Activated effector memory CD4-positive, alpha-beta T cell treated with anti-CD3 and anti-CD28 coated beads, Interleukin-2, amount 50 U/mL, for 16 hours (primary cell): ENCODE measurements at places on chromosomes 16 and 17.
A peak's percentile ranks its signal among the peaks of the same experiment; 100 is the strongest.

- no peak for DNase-seq
Observed at GRCh38 chr16:58753711-58754134, 19.6 kb upstream of the GOT2 start.

GRCh38 chr17:50464736-50465135 lies 3.9 kb downstream of the CHAD start:
- DNase-seq, result no peak

DNA sequence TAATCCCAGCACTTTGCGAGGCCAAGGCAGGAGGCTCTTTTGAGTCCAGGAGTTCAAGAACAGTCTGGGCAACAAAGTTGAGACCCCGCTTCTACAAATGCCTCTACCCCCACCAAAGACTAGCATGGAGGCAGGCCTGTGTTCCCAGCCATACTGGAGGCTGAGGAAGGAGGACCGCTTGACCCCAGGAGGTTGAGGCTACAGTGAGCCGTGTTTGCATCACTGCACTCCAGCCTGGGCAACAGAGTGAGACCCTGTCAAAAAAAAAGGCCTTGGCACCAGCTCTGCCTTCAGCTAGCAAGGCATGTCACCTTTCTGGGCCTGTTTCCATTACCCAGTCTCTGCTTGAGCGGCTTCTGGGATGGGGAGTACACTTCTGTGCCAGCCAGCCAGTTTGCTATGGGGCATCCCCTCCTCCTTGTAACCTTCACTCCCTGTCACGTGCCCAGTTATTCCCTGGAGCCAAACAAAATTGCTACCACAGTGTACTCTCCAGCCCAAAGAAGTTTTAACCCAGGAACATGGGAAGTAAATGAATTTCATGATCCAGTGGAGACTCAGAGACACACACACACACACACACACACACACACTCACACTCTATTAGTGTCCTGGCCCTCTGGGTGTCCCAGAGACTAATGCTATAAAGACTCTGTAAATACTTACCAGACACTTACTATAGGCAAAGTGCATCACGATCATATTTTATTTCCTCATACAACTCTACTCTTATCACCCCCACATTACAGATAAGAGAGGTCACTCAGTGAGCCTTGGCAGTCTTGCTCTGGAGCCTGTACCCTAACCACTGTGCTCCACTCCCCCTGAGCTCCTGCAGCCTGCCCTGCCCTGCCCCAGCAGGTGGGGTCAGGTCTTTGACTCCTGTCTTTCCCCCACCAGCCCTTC lies 2.5 kb downstream of the CISD3 start:
- no peak for DNase-seq

- DNase-seq, result no peak
Observed at GRCh38 chr17:63445065-63445464, 1.0 kb downstream of the CYB561 start.

DNA sequence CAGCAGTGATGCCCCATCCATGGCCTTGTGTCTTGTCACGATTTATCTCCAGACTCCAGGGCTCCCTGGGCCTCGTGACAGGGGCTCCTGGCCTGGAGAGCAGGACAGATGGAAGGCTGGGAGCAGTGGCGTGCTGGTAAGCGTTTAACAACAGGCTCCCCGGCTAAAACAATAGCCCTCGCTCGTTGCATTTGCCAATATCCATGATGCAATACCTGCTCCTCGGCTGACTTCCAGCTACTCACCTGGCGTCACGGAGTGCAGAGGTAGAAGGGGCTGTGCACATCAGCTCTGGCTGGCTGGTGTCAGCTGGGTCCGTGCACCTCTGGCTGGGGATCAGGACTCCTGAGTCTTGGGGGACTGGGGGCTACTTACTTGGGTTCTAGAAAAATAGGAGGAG lies 1.5 kb upstream of the BICDL2 start:
- DNase-seq, result no peak

- DNase-seq, result no peak
Observed at GRCh38 chr16:58034128-58034685, 8.7 kb downstream of the MMP15 start.

DNA sequence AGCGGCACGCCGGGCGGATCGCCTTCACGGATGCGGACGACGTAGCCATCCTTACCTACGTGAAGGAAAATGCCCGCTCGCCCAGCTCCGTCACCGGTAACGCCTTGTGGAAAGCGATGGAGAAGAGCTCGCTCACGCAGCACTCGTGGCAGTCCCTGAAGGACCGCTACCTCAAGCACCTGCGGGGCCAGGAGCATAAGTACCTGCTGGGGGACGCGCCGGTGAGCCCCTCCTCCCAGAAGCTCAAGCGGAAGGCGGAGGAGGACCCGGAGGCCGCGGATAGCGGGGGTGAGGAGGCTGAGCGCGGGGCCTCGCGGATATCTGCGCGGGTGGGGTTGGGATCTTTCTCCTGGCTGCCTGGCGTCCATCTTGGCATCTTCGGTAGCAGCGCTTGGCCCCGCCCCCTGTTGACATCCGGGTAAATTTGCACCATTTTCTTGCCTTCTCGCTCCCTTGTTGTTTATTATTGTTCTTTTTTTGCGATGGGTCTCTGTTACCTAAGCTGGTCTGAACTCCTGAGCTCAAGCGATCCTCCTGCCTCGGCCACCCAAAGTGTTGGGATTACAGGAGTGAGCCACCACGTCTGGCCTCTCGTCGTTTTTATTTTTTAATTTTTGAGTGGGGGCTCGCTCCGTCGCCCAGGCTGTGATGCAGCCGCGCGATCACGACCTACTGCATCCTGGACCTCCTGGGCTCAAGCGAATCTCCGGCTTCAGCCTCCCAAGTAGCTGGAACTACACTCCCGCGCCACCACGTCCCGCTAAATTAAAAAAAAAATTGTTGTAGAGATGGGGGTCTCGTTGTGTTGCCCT lies 898 bp downstream of the TERF2IP start:
- DNase-seq, result peak; percentile 95

DNA sequence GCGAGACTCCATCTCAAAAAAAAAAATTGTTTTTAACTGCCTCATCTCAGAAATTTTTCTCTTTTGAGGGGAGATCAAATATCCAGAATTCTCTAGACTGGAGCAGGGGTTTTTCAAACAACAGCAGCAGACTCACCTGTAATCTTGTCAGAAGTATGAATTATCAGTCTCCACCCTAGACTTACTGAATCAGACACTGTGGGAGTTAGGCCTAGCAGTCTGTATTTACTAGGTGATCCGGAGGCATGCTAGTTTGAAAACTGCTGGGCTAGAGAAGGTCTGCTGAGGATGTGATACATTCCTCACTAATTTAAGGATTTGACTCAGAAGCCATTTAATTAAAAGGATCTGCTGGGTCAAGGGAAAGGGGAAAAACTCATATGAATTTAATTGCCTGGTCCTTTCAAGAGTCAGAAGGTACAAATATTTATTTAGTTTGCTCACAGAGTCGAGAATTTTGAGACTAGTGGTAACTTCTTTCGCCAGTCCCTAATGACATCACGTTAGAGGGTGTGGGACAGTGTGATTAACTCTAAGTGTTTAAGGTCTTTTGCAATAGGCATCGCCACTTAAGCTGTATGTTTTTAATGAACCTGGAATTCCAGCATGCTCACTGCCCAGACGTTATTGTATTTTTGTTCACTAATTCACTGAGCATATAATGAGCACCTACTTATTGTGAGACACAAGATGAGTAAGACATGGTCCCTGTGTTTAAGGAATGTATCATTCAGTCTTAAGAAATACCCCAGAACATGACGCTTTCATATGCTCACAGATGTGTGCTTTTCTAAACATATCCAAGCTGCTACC lies 14.2 kb downstream of the ATP6V0A1 start:
- DNase-seq, result no peak

GRCh38 chr16:56350491-56351405 lies 74.6 kb downstream of the AMFR start:
- no peak for DNase-seq

- DNase-seq, result no peak
Observed at GRCh38 chr17:4790705-4791088, 1.9 kb downstream of the GLTPD2 start.

GRCh38 chr16:77905374-77905920 lies 116.9 kb upstream of the CLEC3A start:
- DNase-seq, result no peak

DNA sequence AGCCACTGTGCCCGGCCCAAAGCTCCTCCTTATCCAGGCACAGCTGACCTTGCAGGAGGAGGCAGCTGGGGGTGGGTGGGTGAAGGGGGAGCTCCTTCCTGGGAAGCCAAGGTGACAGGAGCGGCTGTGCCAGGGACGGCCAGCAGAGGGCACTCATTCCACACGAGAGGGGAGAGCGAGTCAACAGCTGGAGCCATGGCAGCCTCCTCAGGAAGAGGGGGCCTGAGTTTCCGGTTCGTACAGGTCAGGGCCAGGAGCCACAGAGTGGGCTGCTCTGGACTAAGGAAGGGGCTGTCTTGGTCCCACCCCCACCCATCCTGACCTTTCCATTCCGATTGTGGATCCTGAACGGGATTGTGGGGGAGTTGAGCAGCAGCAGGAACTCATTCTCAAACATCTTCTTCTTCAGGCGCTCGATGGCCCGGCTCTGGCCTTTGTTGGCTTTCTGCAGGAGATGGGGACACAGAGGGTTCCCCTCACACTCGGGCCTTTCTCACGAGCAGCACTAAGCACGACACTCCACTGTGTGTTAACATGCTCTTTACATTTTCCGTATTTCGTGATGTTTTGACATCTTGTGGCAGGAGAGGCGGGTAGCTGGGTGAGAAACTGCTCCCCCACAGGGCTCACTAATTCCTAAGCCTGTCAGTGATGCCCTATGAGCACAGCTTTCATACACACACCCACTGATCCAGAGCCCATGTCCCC lies 61.6 kb downstream of the TIMM22 start:
- DNase-seq, result peak; percentile 82
